GM23338 (cell line): ENCODE measurements at places on chromosomes 1 and 21. TPM values are rescaled to one million over a fixed set of nuclear protein-coding genes. Genes with fewer than 3 reads are reported as not detected.

DNA sequence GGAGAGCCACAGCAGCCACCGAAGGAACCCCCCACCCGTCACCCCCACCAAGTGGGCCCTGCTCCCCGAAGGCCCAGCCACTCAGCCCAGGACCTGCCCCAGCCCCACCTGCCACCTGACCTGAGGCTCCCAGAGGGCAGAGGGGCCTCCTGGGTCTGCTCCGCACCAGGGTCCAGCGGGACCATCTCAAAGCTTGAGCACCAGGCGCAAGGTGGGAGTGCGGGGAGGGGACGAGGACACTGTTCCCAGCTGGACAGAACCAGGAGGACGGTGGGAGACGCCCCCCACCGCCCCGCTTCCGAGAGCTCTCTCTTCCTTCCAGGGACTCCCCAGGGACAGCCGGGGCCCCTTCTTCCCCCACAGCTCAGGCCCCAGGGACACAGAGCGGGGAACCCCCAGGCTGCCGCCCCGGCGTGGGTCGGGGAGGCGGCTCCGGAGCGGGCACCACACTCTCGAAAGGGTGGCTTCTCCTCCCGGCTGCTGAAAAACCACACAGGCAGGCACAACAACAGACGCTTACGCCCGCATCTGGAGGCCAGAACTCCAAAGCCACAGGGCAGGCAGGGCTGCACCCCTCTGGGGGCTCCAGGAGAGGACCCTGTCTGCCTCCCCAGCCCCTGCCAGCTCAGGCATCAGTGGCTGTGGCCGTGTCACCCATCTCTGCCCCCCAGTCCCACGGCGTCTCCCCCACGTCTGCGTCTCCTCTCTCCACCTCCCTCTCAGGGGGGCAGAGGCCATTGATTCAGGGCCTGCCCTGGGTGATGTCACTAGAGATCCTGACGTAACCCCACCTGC, 1.9 kb upstream of the TTLL10 start:
- H3K27me3 ChIP-seq = no peaks in the 10 kb centered on the region
- DNase-seq = peak; percentile 2
- no peak overlapping the region for H3K4me3 ChIP-seq
- H3K27ac ChIP-seq = no peak overlapping the region

GJA9 gene
- 0.21 TPM in 1 of 2 replicates, not detected in the other for polyA plus RNA-seq

SYNC gene
- 0.31 TPM in 1 of 2 replicates, not detected in the other for polyA plus RNA-seq

GRCh38 chr1:41387667-41388091, 26.4 kb downstream of the FOXO6 start:
- no peaks in the 10 kb centered on the region for H3K36me3 ChIP-seq
- H3K27ac ChIP-seq = no peak overlapping the region
- H3K27me3 ChIP-seq = peaks cover 38% of the 10 kb centered on the region
- H3K4me1 ChIP-seq = peaks cover 28% of the 10 kb centered on the region
- 0 out of 2 replicates have a peak overlapping the region, but pooled peaks have one; percentile 17 for H3K4me3 ChIP-seq

DNA sequence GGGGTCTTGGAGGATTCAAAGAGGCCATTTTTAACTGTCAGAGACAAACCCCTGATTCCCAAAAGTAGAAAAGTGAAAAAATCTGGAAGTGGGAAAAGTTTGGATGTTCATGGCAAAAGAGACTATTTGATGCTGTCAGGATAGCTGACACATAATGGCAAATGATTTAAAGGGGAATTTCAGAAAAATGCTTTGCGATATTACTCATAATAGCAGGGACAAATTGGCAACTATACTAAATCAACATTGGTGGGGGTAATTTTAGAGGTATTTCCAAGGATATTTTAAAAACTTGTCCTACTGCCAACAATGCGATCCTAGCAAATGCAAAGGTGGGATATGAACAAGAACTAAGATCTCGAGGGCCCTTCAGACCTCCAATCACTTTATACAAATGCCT, 5.3 kb upstream of the GSTM4 start:
- H3K27ac ChIP-seq = no peak overlapping the region
- H3K4me3 ChIP-seq = no peak overlapping the region
- no peak for DNase-seq
- peaks cover 10% of the 10 kb centered on the region; the same call in 1 of the 2 replicates for H3K4me1 ChIP-seq

- DNase-seq = no peak
- no peaks in the 10 kb centered on the region for H3K27me3 ChIP-seq
- 0 out of 2 replicates have a peak, but pooled peaks cover 11% of the 10 kb centered on the region for H3K4me1 ChIP-seq
- H3K27ac ChIP-seq = no peak overlapping the region
- H3K36me3 ChIP-seq = 0 out of 2 replicates have a peak, but pooled peaks cover 8% of the 10 kb centered on the region
- H3K4me3 ChIP-seq = no peak overlapping the region
Observed at GRCh38 chr1:99855914-99856450, 5.8 kb downstream of the AGL start.

ZNF644 gene
- 80.3 and 101 TPM in 2 replicates for polyA plus RNA-seq

SH2D1B gene
- polyA plus RNA-seq = not detected in 2 replicates

AMPD1 gene
- 0.27 TPM in 1 of 2 replicates, not detected in the other for polyA plus RNA-seq

ITLN2 gene
- polyA plus RNA-seq = 7.2 and 8.0 TPM in 2 replicates

CHRM3 gene
- 4.3 and 4.8 TPM in 2 replicates for polyA plus RNA-seq

DNA sequence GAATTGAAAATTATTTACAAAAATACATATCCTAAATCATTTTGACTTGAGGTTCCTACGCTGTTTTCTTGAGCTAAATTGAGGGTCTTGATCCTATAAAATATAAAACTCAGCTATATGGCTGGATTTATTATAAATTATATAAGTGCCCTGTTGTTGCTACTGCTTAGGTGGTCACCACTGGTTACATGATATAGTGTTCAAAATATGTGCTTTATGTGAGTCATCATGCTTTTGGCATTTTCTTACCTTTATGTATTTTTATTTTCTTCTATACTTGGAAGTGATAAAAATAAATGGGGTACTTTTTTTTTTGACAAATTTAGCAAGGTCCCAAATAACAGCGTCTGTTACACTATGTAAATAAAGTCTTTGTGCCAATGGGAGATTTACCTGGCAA, 31.1 kb upstream of the PTPRC start:
- H3K27me3 ChIP-seq = no peaks in the 10 kb centered on the region
- no peak overlapping the region for H3K4me3 ChIP-seq
- no peaks in the 10 kb centered on the region for H3K36me3 ChIP-seq
- DNase-seq = no peak
- no peak overlapping the region for H3K27ac ChIP-seq

DNA sequence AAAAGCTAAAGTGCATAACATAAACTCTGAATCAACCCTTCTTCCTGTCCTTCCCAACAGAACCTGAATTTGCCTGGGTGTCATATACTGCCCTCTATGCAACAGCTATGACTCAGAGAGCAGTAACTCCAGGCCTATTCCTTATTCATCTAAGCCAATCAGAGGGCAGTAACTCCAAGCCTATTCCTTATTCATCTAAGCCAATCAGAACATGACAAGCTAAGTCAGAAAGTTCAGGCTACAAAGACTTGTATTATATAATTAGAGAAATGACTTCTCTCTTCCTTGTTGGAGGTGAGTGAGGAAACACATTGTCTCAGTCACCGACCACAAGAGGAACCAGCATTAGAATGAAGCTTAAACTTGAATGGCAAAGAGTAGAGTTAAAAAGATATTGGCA, 26.2 kb upstream of the TADA1 start:
- DNase-seq = no peak
- H3K4me1 ChIP-seq = peaks cover 5% of the 10 kb centered on the region; the same call in 1 of the 2 replicates
- H3K27me3 ChIP-seq = no peaks in the 10 kb centered on the region
- no peak overlapping the region for H3K4me3 ChIP-seq

USF1 gene
- 23.6 and 23.8 TPM in 2 replicates for polyA plus RNA-seq

GRCh38 chr1:157882580-157882979, 41.0 kb upstream of the CD5L start:
- no peak overlapping the region for H3K27ac ChIP-seq
- DNase-seq = no peak
- H3K4me1 ChIP-seq = no peaks in the 10 kb centered on the region
- no peak overlapping the region for H3K4me3 ChIP-seq

DNA sequence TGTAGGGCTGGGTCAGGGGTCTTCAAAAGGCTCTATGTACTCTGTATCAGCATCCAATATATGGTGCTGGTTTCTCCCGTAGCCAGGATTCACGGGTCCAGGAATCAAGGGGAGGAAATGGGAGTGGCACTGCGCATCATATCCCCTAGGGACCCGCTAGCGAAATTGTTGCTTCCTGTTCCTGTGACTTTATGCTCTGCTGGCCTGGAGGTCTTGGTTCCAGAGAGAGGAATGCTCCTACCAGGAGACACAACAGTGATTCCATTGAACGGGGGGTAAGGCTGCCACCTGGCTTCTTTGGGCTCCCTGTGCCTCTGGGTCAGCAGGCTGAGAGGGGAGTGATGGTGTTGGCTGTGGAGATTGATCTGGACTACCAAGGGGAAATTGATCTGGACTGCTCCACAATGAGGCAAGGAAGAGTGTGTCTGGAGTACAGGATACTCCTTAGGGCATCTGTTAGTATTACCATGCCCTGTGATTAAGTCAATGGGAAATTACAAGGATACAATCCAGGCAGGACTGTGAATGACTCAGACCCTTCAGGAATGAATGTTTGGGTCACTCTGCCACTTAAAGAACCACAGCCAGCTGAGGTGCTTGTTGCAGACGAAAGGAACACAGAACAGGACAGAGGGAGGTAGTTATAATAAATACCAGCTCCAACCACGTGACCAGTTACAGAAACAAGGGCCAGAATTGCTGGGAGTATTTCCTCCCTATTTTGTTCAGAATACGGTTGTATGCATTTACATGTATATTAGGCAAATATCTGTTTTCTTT, 10.2 kb downstream of the SPSB1 start:
- no peaks in the 10 kb centered on the region for H3K36me3 ChIP-seq
- H3K27me3 ChIP-seq = no peaks in the 10 kb centered on the region
- H3K4me3 ChIP-seq = no peak overlapping the region
- no peaks in the 10 kb centered on the region for H3K4me1 ChIP-seq
- no peak for DNase-seq

DNA sequence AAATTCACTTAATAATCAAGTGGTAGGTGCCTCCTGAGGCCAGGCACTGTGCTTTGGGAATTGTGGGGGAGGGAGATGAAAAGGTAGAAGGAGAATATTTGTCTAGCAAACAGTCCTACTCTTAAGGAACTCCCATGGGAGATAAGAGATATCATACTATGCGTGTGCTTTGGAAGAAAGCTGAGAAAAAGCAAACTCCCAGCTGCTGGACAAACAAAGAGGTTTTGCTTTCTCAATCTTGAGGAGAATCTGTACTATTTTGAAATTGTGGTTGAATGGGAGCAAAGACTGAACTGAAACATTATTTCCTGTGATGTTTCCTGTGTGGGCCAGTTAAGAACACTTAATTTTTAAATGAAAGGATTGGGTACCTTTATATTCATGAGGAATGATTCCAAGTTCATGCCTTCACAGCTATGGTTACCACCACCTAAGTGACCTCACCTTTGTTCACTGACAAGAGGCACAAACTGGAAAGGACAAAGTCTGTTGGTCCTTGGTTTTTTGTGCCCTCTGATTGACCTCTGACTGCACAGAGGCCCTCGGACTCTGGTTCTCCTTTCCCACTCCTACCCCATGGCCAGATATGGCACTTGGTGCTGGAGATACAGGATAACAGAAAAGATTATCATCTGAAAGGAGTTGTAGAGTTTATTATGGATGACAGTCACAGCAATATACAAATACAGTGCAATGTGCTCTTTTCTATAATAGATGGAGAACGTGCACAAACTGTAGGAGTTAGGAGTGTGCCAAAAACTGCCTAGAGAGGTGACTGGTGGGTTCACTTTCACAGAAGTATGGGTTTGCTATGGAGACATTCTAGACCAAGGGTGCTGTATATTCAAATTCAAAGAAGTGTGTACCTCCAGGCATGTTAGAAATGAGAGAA, 1.6 kb downstream of the CD53 start:
- peaks cover 10% of the 10 kb centered on the region; the same call in 1 of the 2 replicates for H3K4me1 ChIP-seq
- no peaks in the 10 kb centered on the region for H3K27me3 ChIP-seq
- H3K27ac ChIP-seq = no peak overlapping the region
- H3K36me3 ChIP-seq = no peaks in the 10 kb centered on the region
- no peak overlapping the region for H3K4me3 ChIP-seq

DNA sequence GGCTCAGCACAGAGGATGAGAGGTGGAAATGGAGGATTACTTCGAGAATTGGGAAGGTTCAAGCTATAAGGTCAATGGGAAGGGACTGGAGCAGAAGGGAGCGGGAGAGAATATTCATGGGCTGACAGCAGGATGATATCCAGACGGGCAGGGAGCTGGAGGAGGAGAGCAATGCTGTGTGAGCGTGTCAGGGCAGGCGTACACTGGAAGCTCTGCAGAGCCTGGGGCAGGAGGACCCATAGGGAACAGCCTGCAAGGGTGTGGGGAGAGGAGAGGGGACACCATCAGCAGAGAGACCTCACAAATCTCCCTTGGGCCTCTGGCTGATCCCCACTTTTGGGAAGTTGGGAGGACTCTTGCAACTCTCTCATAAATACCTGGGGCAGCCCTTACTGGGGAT, 13.7 kb downstream of the CSF1 start:
- no peak for DNase-seq
- no peaks in the 10 kb centered on the region for H3K27me3 ChIP-seq
- H3K36me3 ChIP-seq = no peaks in the 10 kb centered on the region
- H3K4me3 ChIP-seq = no peak overlapping the region
- no peaks in the 10 kb centered on the region for H3K4me1 ChIP-seq
- H3K27ac ChIP-seq = no peak overlapping the region

DNA sequence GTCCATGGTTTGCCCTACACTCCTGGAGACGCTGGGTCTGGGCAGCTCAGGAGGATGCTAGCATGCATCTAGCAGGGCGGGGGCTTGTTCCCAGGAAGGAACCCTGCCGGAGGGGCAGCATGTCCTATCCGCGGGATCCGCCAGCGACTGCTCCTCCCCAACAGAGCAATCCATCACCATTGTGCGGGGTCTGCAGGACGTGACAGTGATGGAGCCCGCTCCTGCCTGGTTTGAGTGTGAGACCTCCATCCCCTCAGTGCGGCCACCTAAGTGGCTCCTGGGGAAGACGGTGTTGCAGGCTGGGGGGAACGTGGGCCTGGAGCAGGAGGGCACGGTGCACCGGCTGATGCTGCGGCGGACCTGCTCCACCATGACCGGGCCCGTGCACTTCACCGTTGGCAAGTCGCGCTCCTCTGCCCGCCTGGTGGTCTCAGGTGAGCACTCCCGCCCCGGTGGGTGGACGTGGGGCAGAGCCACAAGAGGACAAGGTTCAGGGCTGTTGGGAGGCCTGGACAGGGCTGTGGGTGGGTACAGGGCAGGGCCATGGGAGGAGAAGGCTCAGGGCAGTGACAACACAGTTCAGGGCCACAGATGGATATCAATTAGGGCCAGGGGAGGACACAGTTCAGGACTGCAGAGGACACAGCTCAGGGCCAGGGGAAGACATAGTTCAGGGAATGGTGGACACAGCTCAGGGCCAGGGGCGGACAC, 71.3 kb downstream of the OBSCN start:
- H3K27ac ChIP-seq = no peak overlapping the region
- H3K4me3 ChIP-seq = no peak overlapping the region
- no peak for DNase-seq
- H3K4me1 ChIP-seq = no peaks in the 10 kb centered on the region
- H3K27me3 ChIP-seq = peaks cover 11% of the 10 kb centered on the region; the same call in 1 of the 2 replicates
- H3K36me3 ChIP-seq = no peaks in the 10 kb centered on the region

DNA sequence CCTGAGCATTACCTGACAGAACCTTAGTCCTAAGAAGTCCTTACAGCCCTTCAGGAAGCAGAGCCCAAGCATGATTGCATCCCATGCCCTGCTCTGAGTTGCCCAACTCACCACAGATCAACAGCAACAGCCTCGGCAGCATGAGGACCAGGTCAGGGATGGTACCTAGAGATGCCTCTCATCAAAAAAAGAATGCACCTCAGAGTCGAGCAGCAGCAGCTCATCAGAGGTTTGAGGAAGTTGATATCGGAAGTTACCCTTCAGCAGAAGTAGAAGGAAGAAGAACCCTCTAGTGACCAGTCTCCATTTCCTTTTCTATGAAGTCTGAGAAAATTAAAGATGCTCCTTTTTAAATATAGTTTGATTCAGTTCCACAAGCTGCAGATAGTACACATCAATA, at the start of gene FCRL1:
Gene FCRL1 (minus strand): TSS at position 225 of the 400 bp plus-strand sequence. CDS start 83 bp downstream, at position 142.
- no peak within 1 kb of the TSS for H3K4me3 ChIP-seq
- no peaks in the 10 kb centered on the region for H3K36me3 ChIP-seq
- no peak within 1 kb of the TSS for H3K27ac ChIP-seq
- no peak for DNase-seq
- no peaks in the 10 kb centered on the region for H3K4me1 ChIP-seq
- H3K27me3 ChIP-seq = no peaks in the 10 kb centered on the region
